Activated naive CD4-positive, alpha-beta T cell treated with anti-CD3 and anti-CD28 coated beads, Interleukin-2, amount 50 U/mL, for 16 hours (primary cell): ENCODE measurements at places on chromosomes 12 and 14.

DNA sequence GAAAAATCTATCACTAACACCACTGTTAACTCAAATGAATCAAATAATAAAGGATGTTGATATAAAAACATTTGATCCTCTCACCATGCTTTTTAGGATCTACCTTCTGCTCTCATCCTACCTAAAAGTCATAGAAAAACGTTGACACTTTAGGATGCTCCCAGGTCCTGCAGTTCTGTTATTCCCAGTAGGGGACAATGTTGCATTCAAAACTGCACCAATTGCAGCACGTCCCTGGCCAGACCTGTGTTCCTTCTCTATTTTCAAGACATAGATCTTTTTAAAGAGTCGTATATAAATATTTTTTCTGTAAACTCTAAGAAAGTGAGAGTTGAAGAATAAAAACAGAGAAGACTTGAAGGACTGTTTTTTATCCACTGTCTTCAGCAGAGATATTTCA lies 8.8 kb downstream of the AICDA start:
- no peak for DNase-seq

DNA sequence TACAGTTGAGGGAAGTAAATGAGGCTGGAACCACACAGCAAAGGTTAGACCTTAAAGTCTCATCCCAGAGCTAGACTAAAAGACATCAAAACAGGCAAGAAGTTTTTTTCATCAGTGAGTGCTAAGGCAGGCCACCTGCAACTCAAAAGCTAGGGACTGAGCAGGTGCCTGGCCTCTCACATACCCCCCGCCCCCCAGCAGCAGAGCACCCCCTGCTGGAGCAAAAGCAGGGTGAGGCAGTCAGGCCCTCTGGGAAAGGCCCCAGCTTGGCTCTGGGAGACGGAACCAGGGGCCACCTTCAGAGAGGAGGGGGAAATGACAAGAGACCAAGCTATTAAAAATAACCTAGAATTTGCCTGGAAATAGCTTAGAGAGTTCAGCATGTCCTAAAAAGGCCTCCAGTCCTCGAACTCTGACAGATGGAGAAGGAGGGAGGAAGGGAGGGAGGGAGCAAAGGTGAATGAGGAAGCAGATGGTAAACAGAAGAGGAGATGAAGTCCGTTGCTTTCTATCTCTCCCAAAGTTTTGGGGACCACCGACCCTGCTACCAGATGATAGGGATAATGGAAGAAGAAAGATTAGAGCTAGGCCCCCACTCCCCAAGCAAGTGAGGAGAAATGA lies 1.8 kb downstream of the ITGA7 start:
- no peak for DNase-seq

DNA sequence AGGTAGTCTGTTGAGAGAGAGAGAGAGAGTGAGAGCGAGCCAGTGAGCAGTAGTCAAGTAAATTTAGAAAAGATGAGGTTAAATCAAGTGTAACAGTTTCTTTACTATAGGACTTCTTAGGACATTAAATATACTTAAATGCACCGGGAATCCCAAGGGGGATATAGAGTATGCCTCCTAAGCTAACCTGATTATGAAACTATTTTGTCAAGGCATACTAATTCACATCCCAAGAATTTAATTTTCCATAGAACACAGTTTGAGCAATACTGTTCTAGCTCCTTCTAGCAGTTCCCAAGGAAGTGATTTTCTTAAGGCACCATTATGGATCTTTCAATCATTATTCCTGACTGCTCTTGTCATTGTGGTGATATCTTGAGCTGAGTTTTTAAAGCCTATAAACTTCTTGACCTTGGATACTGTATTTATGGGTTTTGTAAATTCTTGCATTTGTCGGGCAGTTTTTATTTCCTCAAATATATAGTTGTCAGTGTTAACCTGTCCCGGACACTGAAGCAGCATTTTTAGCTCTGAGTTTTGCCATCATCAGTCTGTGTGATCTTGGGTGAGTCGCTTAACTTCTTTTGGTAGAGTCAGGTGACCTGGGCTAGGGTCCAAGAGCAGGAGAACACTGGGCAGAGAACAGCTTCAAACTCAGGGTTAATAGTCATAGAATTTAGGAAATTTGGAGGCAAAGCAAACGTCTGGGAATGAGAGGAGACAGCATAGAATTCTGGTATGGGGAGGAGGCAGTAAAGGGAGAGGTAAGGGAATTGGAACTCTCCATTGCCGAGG lies 196.5 kb upstream of the FRMD6 start:
- DNase-seq, result no peak

DNA sequence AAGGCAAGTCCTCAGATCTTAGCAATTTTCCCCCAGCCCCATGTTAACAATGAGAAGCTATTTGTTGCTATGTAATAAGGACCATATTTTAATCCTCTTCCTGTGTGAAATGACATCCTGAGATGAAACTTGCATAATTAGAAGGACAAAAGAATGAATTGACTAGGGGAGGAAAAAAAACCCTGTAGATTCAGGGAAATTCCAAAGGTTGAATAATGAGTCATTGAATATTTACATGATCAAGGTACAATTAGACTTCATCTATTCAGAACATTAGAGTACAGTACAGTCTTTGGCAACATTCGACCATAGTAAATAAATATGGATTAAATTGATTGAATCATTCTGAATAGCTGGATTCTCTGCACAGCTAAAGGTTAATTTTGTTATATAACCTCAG lies 9.4 kb downstream of the MYBPC1 start:
- no peak for DNase-seq

DNA sequence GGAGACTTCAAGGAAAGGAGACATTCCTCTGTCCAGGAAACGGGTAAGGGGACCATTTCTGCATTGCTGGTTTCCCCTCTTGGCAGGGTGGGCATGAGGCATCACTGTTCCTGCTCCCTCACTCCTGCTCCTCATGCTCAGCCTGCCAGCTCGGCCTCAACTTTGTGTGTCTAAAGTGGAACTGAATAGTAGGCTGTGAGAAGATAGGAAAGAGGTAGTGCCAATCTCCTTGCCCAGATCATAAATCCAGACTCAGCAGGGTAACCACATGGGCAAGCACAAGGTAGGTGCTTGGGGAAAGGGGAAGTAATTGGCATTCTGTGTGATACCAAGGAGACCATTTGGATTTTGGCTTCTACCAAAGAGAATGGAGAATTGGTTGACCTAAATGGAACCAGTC lies 2.6 kb downstream of the LTB4R start:
- no peak for DNase-seq

GRCh38 chr14:103733651-103734050 lies 18.0 kb downstream of the ZFYVE21 start:
- DNase-seq, result no peak

GRCh38 chr14:67673451-67673850 lies 981 bp downstream of the VTI1B start:
- no peak for DNase-seq

DNA sequence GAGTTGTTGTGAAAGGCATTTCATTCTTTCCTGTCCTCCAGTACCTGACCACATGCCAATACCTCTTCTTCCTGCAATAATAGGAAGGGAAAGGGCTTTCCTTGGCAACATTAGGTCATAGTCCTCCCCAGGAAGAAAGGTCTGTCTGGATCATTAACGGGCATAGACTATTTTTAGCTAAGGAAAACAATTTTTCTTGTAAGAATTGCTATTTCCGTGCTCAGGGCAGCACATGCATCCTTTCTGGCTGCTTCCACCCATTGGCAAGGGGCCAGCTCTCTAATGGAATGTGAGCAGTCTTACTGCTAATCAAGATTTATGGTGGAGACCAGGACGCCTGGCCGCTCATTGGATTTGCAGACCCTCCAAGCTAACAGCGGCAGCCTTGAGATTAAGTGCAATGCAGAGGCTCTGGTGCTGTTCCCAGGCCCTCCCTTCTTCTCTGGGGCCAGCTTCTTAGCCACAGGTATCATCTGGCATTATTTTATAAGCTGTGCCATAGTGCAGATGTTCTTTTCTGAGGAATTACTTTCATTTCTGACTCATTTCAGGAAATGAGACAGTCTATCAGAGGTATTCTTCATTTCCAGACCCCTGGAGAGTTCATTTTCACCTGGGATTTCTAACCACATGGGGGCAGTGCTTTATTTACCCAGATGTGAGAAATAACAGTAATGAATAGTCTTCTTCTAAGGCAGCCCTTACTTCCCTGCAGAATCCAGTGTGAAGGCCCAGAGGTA lies 52.9 kb downstream of the ANO6 start:
- DNase-seq, result no peak

DNA sequence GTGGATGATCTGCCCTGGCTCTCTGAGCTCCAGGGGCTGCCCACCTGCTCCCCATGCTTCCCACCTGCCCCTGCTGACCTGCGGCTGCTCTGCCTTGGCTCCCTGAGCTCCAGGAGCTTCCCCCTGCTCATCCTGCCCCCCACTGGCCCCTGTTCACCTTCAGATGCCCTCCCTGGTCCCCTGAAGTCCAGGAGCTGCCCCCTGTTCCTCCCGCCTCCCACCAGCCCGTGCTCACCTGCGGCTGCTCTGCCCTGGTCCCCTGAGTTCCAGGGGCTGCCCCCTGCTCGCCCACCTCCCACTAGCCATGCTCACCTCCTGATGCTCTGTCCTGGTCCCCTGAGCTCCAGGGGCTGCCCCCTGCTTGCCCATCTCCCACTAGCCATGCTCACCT lies 219.7 kb downstream of the TMEM121 start:
- no peak for DNase-seq

DNA sequence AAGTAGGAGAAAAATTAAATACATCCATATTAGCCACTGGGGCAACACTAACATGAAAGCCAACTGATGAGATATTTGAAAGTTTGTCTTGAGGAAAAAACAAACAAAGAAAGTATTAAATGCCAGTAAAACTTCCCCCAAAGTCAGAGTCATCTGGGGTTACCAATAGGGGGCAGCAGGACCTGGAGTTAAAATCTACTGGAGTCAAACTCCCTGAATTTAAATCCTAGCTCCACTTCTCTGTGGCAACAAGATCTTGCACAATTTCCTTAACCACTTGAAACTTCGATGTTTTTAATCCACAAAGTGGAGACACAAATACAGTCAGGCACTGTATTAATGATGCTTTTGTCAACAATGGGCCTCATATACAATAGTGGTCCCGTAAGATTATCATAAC lies 14.4 kb downstream of the PLEKHG7 start:
- DNase-seq, result no peak

DNA sequence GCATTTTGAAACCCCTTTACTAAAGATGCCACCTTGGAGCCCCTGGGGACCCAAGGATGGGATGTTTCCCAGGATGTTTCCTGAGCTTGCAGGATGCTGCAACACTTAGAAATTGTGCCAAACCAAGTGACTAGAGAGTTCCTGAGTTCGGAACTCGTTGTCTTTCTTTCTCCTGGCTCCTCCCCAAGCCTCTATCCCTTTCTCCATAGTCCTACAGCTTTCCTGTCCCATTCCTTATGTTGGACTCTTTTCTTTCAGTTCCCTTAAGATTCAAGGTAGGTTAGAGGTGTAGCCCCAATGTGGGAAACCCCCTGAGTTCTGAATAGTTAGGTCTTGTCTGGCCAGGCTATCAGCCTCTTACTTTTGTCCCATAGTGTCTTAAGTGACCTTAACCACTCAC lies 1.4 kb upstream of the KIF5A start:
- DNase-seq, result no peak

- no peak for DNase-seq
Observed at GRCh38 chr14:41899416-41899815, 292.7 kb downstream of the LRFN5 start.

GRCh38 chr14:106837870-106838269 lies 1311.5 kb downstream of the TMEM121 start:
- no peak for DNase-seq

GRCh38 chr14:96851694-96852381 lies 54.7 kb downstream of the VRK1 start:
- no peak for DNase-seq

GRCh38 chr12:113322343-113322742 lies 12.6 kb downstream of the SLC8B1 start:
- no peak for DNase-seq

DNA sequence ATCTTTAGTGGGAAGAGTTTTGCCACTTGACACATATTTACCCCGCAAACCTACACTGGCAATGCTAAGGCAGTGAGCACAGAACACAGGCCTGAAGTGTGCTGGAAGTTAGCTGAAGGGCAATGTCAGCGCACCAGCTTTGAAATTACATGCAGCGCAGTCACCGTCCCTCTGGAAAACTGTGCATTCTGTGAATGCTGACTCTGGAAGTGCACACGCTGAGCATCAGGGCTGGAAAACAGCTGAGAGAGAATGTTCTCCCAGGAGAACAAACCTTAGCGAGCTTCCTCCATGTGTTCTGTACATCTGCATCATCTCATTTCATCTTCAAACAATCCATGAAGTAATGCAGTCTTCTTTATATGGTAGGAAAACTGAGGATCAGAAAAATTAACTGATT lies 448.2 kb downstream of the NRXN3 start:
- no peak for DNase-seq

GRCh38 chr12:125122668-125123067 lies 57.4 kb downstream of the AACS start:
- DNase-seq, result no peak

DNA sequence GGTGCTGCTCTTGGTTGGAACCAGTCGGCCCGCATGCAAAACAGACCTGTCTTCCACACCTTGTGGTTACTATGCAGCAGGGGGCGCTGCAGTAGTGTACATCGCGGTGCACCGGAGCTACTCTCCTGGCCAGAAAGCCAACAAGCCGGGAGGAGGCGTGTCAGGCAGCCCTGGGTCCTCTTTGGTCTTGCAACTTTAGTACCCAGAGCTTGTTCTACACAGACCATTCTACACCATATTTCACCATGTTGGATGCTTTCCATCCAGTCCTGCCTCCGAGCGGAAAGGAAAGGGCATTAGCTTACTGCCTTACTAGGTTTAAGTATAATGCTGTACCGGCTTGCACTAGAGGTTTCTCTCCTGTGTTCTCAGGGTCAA lies 927 bp upstream of the TMTC2 start:
- peak; percentile 93 for DNase-seq

GRCh38 chr12:10121278-10121677 lies 8.7 kb downstream of the CLEC7A start:
- DNase-seq, result no peak

GRCh38 chr12:114936148-114937079 lies 252.4 kb upstream of the TBX3 start:
- no peak for DNase-seq

DNA sequence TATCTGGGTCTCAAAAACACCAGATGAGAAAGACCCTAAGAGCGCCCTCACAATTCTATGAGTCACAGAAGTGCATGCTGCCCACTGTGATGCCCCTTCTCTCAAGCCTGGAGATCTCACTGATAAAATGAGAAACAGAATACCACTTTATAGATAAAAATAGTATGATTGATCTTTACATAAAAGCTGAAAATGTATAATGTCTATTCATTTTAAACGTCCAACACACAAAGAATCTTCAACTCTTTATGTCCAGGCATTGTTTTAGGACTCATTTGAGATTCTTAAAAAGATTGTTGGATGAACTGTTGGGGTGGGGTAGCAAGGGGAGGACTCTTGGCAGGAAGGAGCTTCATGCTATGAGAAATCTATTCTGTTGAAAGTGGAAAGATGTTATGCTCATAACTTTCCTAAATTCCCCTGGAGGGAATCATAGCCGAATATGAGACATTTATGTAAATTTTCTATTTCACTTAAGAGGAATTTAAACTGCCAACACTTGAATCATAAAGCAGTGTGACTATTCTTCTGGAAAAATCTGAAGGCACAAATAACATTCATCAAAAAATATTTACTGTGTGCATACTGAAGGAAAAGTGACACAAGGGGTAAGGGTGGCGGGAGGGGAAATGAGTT lies 174.6 kb downstream of the STXBP6 start:
- DNase-seq, result no peak
